ENCODE measurements at places on chromosomes 7 and 10.

DNA sequence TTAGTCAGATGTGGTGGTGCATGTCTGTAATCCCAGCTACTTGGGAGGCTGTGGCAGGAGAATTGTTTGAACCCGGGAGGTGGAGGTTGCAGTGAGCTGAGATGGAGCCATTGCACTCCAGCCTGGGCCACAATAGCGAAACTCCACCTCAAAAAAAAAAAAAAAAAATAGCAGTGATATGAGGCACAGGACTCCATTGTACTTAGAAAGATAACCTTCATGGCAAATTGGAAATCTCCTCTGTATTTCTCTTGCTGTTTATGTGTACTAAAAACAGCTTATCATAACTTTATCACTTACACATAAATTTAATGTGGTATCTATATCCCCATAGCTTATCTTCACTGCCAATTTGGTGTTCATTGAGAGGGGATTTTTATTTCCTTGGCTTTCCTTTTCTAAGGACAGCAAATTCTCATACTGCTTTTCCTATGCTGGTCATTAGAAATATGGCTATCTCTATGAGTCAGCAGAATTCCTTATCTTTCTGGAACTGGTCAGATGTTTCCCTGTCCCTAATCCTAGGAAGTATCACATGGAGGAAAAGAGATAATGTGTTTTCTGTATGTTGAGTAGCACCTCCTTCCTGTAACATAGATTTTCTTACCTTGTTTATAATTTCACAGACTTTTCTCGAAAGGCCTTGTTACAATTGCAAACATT, 40.6 kb upstream of the ZEB1 start:
- DNase-seq: no peak

- DNase-seq: no peak
Measured at GRCh38 chr10:3118641-3119091, 51.3 kb downstream of the PFKP start.

DNA sequence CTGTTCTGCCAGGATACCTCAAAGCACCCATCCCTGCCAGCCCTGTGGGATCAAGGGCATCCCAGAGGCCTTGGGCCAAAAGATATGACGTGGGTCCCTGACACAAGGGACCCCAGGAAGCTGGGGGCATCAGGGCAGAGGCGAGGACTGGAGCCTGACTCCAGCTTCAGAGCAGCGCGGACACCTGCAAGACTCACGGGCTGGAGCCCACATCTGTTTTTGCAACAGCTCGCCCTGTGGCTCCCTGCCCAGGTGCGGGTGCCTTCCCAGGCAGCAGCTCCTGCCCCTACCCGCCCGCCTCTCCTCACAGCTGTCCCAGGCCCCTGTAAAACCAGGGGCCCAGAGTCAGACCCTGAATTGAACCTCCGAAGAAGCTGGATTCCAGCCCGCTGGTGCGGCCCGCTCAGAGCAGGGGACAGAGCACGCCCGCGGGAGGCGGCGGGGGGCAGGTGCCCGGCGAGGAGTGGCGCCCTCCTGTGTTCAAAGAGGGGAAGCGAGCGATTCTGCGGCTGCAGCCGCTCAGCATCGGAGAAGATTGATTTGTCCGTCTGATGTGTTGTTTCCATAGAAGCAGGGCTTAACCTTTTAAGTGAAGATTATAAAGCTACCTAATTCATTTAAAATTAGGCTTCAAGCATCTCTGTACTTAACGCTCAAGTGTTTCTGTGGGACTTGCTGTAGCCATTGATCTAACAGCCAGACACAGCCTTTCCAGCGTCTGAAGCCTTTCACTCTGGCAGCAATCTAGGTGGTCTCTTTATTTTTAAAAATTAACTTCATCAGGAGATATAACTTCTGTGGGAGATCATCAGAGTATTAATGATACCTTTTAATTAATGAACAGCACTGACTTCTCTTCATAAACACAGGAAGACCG, 88.4 kb downstream of the BEND7 start:
- peak; percentile 72 for DNase-seq

DNA sequence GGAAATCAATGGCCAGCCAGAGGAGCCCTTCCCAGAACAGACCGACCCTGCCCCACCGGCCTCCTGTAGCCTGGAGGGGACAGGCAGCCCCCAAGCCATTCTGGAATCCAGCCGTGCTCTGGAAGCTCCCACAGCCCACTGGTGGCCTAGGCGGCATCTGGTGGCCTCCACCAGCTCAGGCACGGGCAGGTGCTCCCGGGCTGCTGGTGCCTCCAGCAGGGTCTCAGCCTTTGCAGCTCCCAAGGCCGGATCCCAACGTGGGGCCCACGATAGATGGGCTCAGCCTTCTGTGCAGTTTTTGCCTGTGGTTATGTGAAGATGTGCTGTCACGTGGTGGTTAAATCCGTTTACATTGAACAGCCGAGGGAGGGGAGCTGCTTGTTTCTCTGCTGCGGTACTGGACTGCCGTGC, 44.4 kb downstream of the JAKMIP3 start:
- DNase-seq: no peak

- DNase-seq: no peak
Measured at GRCh38 chr7:125654076-125654475, 724.5 kb upstream of the POT1 start.

DNA sequence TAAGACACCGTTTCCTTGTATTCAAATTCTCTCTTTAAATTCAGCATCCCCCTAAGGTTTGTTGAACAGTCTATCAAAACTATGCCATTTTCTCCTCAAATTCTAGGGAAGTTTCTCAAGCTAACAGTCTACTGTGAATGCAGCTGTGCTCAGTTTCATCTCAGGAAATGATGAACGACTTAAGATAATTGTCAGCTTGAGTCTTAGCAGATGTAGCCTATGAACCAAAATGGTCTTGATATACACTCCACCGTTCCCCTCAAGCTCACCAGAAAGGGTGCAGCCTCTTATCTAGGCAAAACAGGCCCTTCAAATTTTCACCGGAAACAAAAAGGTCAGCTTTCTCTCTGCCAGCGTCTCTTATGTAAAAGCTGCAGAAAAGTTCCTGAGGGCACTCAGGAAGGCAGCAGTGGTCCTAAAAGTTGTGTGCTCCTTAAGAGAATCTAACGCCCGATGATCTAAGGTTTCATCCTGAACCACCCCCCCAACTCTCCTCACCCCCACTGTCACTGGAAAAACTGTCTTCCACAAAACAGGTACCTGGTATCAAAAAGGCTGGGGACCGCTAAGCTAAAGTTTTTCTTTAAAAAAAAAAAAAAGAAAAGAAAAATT, 2.1 kb downstream of the DNAJC9 start:
- no peak for DNase-seq

- DNase-seq: no peak
Measured at GRCh38 chr10:76086170-76086760, 654.8 kb downstream of the LRMDA start.

DNA sequence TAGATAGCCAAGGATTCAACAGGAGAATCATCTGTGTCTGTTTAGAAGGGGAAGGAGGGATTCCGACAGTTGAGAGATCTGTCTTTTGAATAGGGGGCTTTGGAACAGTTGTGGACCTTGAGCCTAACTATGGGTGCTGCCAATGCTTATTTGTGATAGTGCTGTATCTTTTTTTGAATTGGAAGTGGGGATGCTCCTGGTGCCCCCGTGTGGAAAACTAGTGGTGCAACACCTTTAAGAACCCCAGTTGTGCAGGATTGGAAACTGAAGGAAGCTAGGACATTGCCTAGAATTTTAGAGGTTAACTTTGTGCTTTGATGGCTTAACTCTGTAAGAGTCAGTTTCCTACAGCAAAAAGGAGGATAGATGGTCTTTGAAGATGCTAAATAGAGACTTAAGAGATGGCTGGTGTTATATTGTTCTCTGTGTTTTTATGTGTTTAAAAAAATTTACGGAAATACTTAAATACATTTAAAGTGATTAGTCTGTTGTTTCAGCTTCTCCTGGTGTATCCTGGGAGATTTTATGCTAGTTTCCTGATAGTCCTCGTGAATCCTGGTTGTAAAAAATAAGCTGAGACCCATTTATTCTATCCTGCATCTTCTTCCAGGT, 69.3 kb downstream of the AP3M1 start:
- peak; percentile 39 for DNase-seq

- DNase-seq: no peak
Measured at GRCh38 chr7:22662556-22663356, 64.2 kb upstream of the IL6 start.

DNA sequence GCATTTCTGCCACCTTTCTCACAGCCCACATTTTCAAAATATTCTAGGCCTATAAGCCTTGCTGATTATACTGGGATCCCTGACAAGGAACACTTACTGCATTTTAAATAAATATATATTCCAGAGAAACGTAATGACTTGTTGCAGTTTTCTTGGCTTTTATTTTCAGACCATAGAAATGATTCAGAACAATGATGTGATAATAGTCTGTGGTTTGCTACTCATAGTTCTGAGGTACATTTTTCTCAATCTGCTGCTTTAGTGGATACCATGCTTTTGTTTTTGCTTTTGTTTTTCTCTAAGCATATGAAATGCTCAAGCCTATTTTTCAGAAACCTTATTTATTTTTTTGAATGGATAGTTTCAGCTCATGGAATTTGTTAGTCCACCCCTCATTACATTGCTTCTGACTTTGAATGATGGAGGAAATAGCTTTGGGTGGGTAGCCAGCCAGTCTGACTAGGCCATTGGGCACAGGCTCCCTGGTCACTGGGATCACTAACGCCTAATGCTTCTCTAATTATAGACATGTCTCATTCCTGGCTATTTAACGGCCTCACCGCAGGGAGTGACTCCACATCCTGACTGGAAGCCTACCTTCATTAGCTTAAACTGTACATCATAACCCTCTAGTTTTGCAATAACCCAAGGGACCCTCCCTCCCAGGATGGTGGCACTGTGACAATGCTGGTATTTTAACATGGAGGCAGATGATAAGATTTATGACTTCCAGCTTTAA, 66.1 kb downstream of the MBL2 start:
- no peak for DNase-seq

- DNase-seq: peak; percentile 19
Measured at GRCh38 chr10:116669832-116670644, 49.3 kb downstream of the PNLIPRP2 start.

GRCh38 chr10:30842894-30843293, 188.8 kb downstream of the ZNF438 start:
- DNase-seq: no peak

DNA sequence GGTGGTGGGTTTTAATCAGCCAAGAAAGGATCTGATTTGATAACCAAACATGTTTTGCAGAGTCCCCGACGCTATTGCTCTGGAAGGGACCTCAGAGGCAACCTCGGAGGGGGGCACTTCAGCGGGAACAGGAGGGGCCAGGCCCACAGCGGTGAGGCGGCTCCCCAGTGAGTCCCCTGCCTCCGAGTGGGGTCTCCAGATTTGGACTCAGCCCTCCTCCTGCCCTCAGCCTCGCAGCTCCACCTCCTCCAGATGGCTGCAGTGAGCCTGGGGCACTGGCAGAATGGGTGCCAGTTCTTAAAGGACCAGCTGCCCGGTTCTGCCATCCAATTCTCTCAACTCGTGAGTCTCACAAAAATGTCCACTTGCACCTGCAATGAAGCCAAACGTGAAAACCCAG, 61.0 kb upstream of the NANOS1 start:
- DNase-seq: no peak

- no peak for DNase-seq
Measured at GRCh38 chr7:137009404-137009803, 141.0 kb downstream of the CHRM2 start.

DNA sequence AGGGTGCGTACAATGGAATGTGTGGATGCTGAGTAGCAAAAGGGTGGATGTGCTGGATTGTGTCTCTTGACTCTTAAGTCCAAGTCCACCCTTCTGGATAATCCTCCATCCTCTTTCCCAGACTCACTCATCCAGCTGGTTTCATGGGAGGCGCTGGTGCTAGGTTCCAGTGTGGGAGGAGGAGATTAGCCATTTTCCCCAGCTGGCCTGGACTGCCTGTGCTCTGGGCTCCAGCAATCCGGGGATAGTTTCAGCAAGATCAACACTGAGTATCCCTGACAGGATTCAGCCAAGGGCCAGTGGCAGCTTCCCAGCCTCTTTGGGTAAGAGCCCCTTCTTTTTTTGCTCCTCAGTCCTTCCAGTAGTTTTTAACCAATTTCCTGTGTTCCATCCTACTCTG, 21.6 kb upstream of the TRIL start:
- DNase-seq: no peak

- DNase-seq: no peak
Measured at GRCh38 chr10:103202319-103202718, 9.2 kb upstream of the NT5C2 start.

DNA sequence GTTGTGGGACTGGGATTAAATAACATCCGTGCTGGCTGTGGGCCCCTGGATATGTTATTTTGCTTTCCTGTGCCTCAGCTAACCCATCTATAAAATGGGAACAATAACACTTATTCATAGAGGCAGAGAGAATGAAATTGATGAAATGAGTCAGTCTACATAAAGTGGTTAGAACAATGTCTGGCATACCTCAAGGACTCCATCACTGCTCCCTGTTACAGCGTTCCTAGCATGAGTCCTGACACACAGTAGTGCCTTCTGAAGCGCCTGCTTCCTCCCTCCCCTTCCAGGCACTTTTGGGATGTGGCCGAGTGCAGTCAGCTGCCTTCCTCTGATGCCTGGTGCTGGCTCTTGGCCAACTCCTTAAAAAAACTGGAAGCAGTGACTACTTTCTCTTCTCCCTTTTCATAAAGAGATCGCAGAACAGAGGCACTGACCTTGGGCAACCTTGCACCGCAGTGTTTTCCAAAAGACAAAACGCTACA, 108.4 kb upstream of the ZMIZ1 start:
- DNase-seq: no peak

- no peak for DNase-seq
Measured at GRCh38 chr7:124940306-124940705, 10.7 kb upstream of the POT1 start.

GRCh38 chr7:153081496-153081895, 321.9 kb downstream of the ACTR3B start:
- no peak for DNase-seq

DNA sequence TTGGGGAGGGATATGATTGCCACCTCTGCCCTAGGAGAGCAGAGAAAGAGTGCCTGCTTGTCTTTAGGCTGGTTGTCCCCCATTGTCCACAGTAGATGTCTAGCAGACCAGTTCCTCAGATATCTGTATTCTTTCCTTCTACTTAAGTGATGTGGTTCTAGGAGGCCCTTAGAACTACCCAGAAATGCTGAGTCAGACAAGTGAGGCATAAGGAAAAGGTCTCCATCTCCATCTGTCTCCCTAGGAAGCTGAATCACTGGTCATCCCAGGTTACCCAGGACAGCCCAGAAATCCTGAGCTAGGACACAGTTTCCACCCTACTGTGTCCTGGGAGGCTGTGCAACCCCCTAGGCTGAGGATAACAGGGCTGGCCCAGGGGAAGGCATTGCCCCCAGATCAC, 93.4 kb upstream of the INHBA start:
- no peak for DNase-seq

All from NCI-H146 (cell line).